ENCODE measurements at places on chromosomes 2 and 18.

- DNase-seq = no peak
Measured at GRCh38 chr2:168241208-168241607, 6.2 kb downstream of the STK39 start.

DNA sequence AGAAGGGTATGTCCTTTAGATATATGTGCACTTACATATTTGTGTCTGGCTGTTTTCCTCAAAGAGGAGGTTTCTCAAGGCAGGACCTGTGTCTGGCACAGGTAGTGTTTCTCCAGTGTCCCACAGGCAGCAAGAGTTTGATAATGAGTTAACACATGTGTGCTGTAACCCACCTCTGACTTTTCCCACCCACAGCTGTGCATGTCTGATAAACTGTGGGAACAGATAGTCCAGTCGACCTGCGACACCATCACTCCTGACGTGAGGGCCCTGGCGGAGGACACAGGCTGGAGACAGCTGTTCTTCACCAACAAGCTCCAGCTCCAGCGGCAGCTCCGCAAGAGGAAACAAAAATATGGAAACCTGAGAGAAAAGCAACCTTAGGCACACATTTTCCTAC, 58.2 kb downstream of the SLC16A14 start:
- no peak for DNase-seq

- no peak for DNase-seq
Measured at GRCh38 chr2:168787782-168788376, 14.6 kb upstream of the NOSTRIN start.

GRCh38 chr18:44771572-44771955, 90.9 kb downstream of the SETBP1 start:
- no peak for DNase-seq

GRCh38 chr2:241014764-241015163, 16.3 kb downstream of the SNED1 start:
- no peak for DNase-seq

DNA sequence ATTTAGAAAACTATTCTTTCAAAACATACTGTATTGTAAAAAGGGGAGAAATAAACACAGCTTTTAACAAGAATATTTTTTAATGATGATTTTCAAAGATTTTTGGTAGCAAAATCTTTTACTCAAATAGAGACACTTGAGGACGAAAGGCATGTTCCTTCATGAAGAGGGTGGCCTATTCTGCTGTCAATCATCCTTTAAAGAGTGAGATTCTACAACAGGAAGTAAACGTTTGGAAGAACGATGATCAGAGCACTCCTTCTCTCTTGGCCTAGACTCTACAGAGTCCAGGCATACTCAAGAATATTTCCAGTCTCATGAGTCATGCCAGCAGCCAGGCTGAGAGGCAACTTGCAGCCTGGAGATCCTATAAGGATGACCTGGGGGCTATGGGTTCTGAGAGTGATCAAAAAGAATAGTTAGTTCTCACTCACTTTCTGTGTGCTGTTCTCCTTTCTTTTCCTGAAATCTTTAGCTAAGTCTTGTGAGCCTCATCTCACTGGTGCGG, 62.4 kb upstream of the TCF4 start:
- no peak for DNase-seq

All from upper lobe of left lung (tissue), 6 donors.